ENCODE measurements at places on chromosomes 5 and 9. TPM values are rescaled to one million over a fixed set of nuclear protein-coding genes. Genes with fewer than 3 reads are reported as not detected.

- DNase-seq: peak; percentile 98
Observed at GRCh38 chr9:35657546-35658136, at the start of gene RMRP. Gene RMRP (minus strand): TSS chr9:35658019.

DNA sequence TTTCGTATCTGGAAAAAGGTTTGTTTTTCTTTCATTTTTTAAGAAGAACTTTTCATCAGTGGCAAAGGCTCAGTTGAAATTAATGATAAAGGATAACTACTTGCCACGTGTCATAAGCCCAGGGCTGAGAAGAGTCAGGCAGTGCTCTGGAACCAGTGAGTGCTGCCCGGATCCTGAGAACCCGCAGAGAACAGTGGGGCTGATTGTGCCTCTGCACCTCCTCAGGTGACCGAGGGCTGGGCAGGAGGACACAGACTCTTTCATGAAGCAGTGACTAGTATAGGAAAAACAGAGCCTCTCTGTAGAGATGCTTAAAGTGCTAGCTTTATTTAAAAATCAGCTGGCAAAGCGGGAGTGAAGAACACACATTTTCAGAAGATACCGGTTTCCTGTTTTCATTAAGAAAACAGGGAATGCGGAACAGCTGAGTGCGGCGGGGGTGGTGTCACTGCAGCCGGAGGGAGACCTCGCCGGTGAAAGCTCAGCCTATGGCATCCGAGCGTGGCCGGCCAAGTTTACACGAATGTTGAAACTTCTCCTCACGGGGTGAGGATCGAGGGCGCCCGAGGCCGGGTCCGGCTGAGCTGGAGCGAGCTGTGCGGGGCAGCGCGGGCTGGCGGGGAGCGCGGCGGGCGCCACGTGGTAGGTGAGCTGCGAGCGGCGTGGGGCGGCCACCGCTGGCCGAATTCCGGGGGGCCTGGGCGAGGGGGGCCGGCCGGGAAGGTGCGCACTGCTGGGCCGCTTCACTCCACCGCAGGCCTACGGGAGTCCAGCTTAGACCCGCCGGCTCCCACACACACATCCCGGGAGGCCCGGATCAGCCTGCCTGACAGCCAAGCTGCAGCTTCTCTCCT lies 134.7 kb upstream of the DMRT1 start:
- DNase-seq: peak; percentile 74

GRCh38 chr5:18702821-18703220 lies 1068.6 kb downstream of the TAF11L14 start:
- no peak for DNase-seq

GRCh38 chr9:130782886-130783530 lies 52.0 kb upstream of the ABL1 start:
- DNase-seq: no peak

GRCh38 chr9:90547896-90548295 lies 94.7 kb downstream of the DIRAS2 start:
- DNase-seq: no peak

GRCh38 chr9:12640016-12640587 lies 53.1 kb upstream of the TYRP1 start:
- DNase-seq: peak; percentile 72

DNA sequence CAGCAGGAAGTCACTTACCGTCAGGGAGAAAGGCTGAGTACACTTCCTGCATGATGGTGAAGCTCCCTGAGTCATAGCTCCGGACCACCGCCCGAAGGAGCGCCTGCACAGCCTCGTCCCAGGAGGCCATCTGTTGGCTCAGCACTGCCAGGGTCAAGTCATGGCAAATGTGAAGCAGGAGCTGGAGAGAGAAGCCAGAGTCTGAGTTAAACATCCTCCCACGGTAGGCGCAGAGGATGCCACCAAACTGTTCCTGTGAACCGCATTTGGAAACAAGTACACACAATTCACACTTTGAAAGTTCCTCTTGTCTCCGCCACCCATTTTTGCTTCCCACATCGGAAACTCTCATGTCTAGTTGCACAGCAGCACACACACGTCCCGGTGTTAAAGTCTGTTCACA lies 33.9 kb downstream of the CNOT8 start:
- DNase-seq: no peak

- no peak for DNase-seq
Observed at GRCh38 chr9:73459817-73460216, 308.2 kb downstream of the ANXA1 start.

GRCh38 chr5:107286447-107287098 lies 384.2 kb downstream of the EFNA5 start:
- DNase-seq: no peak

DNA sequence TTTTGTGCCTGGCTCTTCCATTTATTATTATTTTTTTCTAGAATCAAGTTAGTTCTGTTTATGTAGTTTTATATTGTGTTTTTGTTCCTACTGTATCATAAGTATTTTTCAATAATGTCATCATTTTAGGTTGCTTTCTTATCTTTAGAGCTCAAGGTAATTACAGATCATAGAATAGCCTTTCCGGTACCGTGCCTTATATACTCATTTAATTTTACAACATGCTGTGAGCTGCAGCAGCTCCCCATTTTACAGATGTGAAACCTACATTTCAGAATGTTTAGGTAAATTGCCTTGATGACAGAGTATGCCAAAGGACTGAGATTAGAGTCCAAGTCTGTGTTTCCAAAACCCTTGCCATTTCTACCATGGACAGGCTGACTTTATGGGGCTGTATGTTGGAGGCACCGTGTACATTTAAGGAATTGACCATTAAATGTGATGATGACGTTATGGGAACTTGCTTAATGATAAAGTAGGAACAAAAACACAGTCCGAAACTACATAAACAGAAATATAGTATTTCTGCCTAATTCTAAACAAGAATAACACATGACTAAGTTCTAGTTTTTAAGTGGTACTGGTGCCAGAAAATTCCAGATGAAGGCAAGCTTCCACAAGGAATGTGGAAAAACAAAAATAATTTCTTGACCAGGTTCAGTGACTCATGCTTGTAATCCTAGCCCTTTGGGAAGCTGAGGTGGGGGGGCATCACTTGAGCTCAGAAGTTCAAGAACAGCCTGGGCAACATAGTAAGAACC lies 97.7 kb downstream of the IQGAP2 start:
- no peak for DNase-seq

GRCh38 chr5:136022965-136023364 lies 5.8 kb upstream of the TGFBI start:
- no peak for DNase-seq

- no peak for DNase-seq
Observed at GRCh38 chr9:102569436-102569835, 425.7 kb upstream of the CYLC2 start.

GRCh38 chr5:8184455-8185063 lies 315.6 kb downstream of the MTRR start:
- peak; percentile 50 for DNase-seq

DNA sequence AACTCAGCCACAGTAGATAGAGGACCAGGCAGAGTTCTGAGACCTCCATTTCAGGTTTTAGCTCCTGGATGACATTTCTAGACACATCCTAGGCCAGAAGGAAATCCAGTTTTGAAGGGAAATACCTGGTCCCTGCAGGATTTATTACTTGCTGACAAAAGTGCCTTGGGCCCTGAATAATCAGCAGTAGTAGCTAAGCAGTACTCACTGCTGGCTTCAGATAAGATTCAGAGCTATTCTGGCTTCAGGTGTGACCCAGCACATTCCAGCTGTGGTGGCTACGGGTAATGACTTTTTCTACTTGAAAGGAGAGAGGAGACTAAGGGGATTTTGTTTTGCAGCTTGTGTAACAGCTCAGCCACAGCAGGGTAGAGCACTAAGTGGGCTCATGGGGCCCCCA lies 34.0 kb downstream of the NDUFAF2 start:
- peak; percentile 14 for DNase-seq

DNA sequence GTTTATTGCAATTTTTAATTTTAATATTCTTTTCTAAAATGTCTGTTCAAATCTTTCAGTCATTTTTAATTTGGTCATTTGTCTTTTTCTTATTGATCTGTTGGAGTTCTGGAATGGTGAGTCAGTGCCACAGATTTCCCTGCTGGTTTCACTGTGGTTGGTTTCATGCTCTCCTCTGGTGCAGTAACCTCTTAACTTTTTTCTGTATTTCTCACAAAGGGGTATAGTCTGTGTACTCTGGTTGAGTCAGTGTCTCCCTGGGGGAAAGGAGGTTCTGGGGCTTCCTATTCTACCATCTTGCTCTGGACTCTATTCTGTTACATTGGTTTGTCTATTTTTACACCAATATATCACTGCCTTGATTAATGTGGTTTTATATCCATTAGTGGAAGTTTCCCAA lies 178.8 kb downstream of the CSNK1G3 start:
- DNase-seq: no peak

DNA sequence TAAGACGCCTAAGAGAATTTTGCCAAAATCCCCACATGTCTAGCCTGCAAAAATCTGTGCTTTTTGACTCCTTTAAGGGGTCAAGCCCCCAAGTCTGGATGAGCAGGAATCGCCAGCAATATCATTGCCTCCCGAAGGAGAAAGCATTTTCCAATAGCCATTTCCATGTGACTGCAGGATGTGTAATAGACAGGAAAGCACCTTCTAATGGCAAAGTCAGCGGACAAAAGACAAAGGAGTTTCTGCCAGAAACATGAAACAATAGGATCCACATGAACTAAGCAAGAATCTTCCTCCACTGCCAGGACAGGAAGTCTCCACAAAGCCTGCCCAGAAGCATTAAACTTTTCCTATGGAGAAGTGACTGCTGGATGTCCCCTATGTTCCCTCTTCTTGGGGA lies 177.1 kb upstream of the PCSK5 start:
- no peak for DNase-seq

- peak; percentile 47 for DNase-seq
Observed at GRCh38 chr5:85293145-85293785, 908.6 kb upstream of the EDIL3 start.

DNA sequence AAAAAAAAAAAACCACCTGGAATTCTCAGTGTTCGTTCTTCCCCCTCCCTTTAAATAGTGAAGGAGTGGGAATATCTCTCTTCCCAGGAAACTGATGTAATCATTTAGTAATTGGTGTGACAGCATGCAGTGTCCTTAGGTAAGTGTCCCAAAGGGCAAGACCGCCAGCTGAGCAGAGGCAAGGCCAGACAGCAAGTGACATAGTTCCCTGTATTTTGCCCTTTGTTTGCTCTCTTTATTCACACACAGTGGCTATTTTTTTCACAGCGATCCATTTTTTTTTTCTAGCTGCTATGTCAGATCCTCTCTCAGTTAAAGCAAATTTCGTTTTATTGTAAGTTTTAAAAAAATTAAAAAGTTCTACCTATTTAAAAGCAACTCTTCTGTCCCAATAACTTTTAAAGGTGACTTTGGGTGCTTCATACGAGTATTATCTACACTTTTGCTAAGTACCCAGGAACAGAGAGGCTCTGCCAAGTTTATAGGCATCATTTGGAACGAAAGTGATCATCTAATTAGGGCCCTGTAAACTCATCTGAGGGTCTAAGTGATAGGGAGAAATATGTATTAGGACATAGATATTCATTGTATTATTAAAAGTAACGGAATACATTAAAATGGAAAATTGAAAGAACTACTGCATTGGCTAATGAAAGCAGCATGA lies 98.2 kb upstream of the ALDH1A1 start:
- DNase-seq: peak; percentile 31

GRCh38 chr5:65801352-65801783 lies 79.4 kb downstream of the NLN start:
- DNase-seq: no peak

- no peak for DNase-seq
Observed at GRCh38 chr9:79555474-79556089, 16.2 kb upstream of the TLE4 start.

DNA sequence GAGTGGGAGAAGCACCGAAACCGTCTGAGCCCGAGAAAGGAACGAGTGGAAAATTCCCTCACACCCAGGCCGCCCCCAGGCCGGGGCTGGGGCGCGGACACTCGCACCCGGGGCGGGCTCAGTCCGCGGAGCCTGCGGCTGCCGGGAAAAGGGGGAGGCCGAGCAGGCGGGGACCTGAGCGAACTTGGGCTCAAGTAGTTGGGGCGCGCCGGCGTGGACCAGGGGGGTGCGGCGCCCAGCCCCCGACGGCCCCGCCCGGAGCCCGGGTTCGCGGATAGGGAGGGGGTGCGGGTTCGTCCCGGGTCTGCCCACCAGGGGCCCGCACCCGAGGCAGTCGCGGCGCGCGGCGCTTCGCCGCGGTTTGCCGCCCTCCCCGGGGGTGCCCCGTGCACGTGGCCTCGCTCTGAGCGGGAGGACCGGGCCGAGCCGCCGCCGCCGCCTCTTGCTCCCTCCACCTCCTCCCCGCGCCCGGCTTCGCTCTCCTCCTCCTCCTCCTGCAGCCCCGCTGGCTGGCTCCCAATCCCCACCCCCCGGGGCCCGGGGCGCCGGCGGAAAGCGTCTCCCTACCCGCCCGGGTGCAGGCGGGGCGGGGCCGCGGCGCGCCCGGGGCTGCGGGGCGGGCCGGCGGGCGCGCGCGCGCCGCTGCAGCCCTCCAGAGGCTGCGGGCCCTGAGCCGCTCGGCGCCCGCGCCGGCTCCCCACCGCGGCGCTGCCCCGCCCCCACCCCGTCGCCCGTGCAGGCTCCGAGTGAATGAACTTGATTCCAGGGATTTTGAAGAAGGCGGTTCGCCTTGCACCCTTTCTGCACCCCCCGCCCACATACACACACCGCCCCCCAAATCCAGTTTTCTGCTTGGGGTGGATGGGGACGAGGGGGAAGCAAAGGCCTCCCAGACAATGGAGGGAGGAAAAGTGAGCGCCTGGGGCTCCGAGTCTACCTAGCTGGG lies 1.3 kb upstream of the NFIB start:
- DNase-seq: peak; percentile 89

DNA sequence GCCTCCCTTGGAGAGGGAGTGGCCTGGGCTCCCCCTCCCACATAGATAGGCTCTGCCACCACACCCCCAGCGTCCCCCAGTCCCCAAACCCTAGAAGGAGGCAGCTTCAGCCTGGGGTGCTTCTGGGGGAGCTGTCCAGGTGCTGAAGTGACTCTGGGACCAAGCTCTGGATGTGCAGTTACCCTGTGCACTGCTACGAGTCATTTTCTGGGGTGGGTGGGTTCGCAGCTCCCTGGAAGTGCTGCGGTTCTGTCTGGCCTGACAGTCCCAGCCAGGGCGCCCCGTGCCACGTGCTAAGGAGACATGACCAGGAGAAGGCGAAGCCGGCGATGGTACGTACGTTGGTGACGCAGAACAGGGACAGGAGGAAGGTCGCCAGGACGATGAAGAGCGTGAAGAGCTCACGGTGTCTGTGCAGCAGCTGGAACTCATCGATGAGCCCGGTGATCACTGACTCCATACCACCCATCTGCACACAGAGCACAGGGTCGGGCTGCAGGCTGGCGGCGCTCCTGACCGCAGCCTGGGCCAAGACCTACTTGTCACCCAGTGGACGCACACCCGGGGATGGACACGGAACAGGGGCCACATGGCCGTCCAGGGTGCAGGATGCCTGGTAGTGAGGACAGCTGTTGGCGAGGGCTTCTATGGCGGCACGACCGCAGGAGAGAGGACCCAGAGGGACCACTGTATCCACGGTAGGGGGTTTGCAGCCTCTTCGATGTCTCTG lies 35.7 kb downstream of the SLC6A3 start:
- DNase-seq: peak; percentile 51

- no peak for DNase-seq
Observed at GRCh38 chr5:141493500-141494422, 4.9 kb downstream of the PCDHGC5 start.

The PPP3R2 gene
- not detected for polyA plus RNA-seq

The STPG3 gene
- 2.5 TPM for polyA plus RNA-seq

The PDE8B gene
- 8.3 TPM for polyA plus RNA-seq

The GPX3 gene
- polyA plus RNA-seq: 66.2 TPM

The BARHL1 gene
- not detected for polyA plus RNA-seq

The ADAMTS13 gene
- 11.4 TPM for polyA plus RNA-seq

The OR1Q1 gene
- polyA plus RNA-seq: not detected

The SYNPO gene
- 5.3 TPM for polyA plus RNA-seq

The BASP1 gene
- 175 TPM for polyA plus RNA-seq

The NDUFB6 gene
- 122 TPM for polyA plus RNA-seq

The SPATA6L gene
- 2.0 TPM for polyA plus RNA-seq

The ECSCR gene
- 1.3 TPM for polyA plus RNA-seq

The CKMT2 gene
- 7.8 TPM for polyA plus RNA-seq

The BSPRY gene
- 12.0 TPM for polyA plus RNA-seq

The CDHR2 gene
- polyA plus RNA-seq: 28.3 TPM

Data from hepatocyte (in vitro differentiated cells).